Endothelial cell (in vitro differentiated cells): ENCODE measurements at places on chromosomes 3 and 15.

DNA sequence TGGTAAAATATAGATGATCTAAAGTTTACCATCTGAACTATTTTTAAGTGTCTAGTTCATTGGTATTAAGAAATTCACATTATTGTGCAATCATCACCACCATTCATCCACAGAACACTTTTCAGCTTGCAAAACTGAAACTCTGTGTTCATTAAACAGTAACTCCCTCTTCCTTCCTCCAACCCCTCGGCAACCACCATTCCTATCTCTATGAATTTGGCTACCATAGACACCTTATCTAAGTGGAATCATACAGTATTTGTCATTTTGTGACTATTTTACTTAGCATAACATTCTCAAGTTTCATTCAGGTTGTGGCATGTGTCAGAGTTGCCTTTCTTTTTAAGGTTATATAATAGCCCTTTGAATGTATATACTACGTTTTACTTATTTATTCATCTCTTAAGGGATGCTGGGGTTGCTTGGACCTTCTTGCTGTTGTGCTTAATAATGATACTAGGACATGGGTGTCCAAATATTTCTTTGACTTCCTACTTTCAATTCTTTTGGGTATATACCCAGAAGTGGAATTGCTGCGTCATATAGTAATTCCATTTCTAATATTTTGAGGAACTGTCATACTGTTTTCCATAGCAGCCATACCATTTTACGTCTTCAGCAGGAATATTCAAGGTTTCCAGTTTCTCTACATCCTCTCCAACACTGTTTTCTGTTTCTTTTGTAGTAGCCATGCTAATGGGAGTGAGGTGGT, 20.9 kb downstream of the KAT2B start:
- no peak for DNase-seq

GRCh38 chr3:195147649-195148080, 123.3 kb downstream of the XXYLT1 start:
- DNase-seq = no peak

DNA sequence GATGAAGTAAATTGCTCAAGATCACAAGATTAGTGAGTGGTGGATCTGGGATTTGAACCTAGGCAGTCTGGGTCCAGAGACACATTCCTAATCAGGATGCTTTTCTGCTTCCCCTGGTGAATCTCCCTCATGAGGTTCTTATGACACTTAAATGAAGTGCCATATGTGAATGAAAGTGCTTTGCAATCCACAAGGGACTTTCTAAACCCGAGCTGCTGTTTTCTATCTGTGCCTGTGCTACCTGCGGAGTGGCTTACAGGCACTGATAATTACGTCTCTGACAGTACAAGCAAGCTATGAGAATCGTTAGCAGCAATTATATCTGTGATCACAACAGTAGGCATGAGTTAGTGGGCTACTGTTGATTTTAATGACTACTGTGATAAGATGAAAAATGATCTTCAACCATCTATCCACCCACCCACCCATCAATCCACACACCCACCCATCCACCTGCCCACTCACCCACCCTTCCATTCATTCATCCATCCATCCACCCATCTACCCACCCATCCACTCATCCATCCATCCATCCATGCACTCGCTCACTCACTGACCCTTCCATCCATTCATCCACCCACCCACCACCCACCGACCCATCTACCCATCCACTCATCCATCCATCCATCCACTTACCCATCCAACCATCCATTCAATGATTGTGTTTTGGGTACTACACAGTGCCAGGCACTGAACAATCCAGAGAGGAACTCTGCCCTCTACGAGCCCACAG, 51.8 kb downstream of the ATP2B2 start:
- DNase-seq = no peak

DNA sequence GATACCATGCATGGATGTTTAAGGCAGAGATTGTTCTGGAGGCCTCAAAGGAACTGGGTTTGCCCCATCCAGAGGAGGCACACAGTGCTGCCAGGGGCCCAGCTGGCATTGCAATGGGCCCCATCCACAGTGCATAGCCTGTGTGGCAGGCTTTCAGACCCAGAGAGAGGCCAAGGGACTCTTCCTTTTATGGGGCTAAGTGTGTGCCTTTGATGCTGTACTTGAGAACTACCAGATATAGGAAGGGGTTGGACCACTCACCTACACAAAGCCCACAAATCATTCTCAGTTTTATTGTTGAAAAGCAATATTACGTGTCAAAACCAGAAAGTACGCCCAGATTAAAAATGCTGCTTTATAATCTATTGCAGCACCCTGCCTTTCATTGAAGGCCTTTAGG, 134.9 kb downstream of the EPHB1 start:
- no peak for DNase-seq

DNA sequence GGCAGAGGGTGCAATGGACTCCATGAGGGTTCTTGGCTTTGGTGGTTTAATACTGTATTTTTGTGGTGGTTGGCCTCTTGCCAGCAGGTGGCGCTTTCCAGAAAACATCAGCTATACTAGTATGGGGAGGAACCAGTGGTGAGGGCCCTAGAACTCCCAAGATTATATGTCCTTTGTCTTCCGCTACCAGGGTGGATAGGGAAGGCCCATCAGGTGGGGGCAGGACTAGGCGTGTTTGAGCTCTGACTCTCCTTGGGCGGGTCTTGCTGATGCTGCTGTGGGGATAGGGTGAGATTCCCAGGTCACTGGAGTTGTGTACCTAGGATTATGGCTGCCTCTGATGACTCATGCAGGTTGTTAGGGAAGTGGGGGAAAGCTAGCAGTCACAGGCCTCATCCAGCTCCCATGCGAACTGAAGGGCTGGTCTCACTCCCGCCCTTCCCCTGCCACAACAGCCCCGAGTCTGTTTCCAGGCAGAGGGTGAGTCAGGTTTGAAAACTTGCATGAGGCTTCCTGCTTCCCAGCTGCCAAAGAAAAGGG, 357.7 kb downstream of the OTOL1 start:
- peak; percentile 42 for DNase-seq

DNA sequence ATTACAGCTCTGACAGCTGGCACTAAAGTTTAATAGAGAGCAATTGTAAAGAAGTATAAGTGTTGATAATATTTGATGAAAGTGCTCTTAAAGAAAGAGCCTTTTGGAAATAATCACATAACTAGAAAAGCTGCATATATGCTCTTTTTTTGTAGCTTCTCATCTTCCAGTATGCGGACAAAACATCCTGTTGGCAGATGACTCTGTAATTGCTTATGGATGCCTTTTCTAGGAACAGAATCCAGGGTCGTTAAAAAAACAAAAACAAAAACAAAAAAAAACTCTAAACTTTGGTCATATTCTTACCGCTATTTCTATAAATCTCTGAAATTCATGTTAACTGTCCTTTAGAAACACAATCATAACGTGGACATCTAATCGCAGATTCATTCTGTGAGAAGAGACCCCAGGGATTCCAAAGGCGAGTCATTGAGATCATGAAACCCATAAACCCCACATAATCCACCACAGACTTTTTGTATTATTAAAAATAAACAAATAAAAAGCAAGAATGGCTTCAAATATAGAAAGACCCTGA, 109.8 kb downstream of the EPHA3 start:
- no peak for DNase-seq

GRCh38 chr3:189720736-189721417, 89.7 kb downstream of the TP63 start:
- no peak for DNase-seq

DNA sequence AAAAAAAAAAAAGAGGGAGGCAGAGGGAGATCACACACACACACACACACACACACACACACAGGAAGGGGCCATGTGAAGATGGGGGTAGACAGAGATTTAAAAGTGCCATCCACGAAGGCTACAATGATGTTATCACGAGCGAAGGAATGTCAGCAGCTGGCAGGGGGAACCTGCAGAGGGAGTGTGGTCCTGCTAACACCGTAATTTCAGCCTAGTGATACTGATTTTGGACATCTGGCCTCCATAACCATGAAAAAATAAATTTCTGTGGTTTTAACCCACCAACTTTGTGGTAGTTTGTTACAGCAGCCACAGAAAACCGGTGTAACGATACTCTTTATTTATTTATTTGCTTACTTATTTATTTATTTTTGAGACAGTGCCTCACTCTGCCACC, 76.0 kb downstream of the TMCO5A start:
- no peak for DNase-seq

DNA sequence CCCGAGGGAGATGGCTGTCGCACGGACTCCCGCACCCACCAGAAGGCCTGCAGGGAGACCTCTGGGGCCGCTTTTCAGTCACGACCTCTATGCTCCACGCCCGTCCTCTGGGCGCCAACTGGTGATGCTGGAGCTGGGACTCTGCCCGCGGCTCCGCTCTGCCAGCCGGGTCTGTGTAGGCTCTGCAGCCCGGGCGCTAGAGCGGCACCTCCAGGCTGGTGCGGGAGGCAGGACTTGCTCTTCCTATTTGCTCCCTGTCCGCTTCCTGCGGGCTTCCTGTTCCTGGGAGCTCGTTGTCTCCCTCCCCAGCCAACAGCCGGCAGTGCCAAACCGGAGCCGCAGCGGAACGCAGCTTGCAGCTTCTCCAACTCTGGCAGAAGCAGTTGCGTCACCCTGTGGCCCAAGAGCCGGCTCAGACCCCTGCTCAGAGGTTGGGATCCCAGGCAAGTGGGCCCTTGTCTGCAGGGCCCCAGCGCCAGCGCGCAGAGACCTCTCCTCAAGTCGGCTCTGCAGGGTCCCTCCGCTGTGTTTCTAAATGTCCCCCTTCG, 285.9 kb downstream of the XXYLT1 start:
- peak; percentile 47 for DNase-seq

GRCh38 chr3:71585887-71586809, 2.6 kb upstream of the FOXP1 start:
- DNase-seq = no peak

DNA sequence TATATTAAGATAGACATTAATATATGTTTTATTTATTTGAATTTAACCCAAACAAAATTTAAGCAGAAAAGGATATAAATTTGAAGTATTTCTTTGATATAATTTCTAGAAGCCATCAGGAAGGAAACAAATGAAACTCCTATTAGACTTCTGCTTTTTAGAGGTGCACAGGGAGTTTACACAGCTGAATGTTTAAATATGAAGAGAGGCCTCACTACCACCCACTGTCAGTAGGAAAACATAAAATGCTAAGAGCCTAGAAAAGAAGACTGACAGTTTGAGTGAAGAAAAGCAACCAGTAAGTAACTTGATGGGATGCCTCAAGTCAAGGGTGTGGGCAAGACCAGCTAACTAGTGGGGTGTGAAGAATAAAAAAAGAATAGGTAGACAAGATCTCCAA, 19.7 kb downstream of the PLSCR2 start:
- no peak for DNase-seq

DNA sequence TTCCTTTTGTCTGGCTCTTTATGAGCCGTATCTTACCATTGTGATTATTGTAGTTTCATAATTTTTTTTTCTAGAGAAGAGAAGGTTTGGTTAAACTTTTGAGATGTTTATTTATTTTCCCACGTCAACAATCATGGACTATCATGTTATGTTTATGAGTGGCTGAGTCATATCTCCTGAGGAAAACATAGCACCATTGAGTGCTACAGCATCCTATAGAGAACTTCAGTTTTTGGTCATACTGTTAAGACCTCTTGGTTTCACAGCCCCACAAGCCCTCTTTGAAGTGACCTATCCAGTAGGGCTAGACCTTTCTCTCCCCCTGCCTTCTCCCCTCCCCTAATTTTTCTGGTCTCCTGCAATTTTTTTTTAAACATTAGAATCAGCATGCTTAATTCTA, 20.8 kb downstream of the PIK3CA start:
- DNase-seq = no peak

DNA sequence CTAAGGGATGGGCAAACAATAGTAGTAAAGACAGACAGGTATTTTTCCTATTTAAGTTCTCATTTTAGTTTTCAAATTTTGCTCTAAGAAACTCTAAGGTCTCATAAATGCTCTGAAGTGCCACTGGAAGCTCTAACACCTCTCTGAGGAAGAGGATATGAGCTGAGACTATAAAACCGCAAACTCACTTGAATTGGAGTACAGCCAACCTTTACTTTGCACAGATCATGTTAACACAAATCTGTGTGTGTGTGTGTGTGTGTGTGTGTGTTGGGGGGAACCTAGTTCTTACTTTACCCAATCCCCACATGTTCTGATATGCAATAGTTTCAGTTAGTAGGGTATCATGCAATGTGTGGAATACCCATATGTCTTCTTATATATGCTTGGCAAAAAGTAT, 446.8 kb downstream of the CHL1 start:
- no peak for DNase-seq

GRCh38 chr15:41971895-41972252, 483 bp downstream of the EHD4 start:
- DNase-seq = peak; percentile 39

DNA sequence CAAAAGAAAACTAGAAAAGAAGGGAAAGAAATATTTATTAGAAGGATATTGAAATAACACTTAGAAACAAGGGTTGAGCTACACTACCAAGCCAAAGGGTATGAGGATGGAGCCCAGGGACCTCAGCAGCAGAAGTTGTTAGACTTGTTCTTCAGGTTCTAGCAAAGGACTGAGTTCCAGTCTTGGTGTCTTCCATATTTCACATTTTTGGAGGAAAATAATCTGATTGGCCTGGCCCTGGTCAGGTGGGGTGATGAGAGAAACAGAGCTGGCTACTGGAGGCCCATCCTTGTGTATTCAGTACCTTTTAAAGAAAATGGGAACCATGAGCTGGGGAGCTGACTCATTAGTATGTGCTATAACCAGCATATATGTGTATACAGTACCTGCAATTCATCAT, 28.2 kb downstream of the PPP4R2 start:
- no peak for DNase-seq

GRCh38 chr15:56640549-56640948, 92.8 kb downstream of the ZNF280D start:
- DNase-seq = no peak

- no peak for DNase-seq
Measured at GRCh38 chr3:141262308-141262705, 30.7 kb downstream of the PXYLP1 start.

DNA sequence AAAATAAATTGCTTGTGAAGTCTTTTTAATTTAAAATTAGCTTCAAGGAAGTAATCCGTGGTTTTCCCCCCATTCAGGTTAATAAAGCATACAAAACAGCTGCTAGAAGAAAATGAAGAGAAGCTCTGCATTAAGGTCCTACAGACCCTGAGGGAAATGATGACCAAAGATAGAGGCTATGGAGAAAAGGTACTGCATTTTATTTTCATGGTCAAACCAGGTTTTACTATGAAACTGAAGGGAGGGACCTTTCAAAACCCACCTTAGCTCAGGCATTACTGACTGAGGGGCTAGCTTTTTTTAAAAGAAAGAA, 218.5 kb downstream of the ITPR1 start:
- no peak for DNase-seq
